ENCODE measurements at places on chromosomes 6 and 20.

- DNase-seq = no peak
Observed at GRCh38 chr6:42190554-42191183, 4.1 kb downstream of the GUCA1B start.

GRCh38 chr20:3202965-3203314 is 1.5 kb downstream of the DDRGK1 start:
- DNase-seq = no peak

DNA sequence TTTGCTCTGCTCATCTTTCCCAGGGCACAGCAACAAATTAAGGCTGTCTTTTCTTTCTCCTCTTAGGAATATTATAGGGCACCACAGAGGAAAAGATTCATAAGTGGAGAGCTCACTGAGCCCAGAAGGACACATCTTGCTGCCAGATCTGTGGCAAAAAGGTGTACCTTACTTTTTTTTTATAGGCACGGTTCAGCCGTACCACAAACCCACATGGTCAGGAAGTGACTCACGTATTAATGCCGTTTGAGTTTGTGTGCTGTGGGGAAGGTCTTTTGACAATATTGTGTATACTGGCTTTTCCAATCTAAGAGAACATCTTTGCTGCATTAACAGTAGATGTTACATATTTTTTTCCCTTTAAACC is 28.4 kb downstream of the PAQR8 start:
- DNase-seq = no peak

- DNase-seq = no peak
Observed at GRCh38 chr6:142671791-142672190, 273.2 kb downstream of the HIVEP2 start.

- DNase-seq = no peak
Observed at GRCh38 chr6:96547654-96548053, 15.3 kb upstream of the FHL5 start.

DNA sequence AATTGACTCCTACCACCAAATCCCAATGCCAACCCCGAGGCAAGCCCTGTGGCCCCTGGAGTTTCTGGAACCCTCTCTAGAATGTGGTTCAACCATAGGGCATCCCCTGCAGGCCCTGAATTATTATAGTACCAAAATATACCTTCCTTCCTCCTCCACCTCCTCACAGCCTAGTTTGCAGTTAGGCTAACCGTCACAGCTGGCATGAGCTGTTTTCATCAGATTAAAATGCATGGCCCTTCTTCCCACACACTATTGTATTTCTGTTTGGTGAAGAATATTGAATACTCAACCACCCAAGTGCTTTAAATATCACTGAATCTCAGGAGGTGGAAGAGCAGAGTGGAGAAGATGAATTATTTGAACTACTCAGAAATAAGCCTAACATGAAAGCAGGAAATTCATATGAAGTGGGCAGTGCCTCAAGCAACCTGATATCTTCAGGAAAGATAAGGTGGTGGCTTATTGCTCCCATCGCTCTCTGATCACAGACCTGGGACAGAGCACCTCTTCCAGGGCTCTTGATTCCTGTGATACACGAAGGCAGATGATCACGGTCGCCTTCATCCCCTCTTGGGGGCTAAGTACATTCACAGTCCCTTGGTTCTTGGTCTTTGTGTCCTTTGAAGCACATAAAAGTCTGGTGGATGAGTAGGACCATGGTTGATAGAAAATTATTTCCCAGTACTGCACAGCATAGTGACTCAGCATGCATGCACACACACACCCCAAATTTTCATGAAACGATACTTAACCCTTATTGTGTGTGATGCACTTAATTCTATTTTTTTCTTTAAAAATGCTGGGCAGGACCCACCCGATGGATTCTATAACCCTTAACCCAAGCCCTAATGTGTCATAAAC is 90.9 kb downstream of the PSMG4 start:
- DNase-seq = no peak

GRCh38 chr20:57080796-57081195 is 185.6 kb downstream of the BMP7 start:
- DNase-seq = no peak

DNA sequence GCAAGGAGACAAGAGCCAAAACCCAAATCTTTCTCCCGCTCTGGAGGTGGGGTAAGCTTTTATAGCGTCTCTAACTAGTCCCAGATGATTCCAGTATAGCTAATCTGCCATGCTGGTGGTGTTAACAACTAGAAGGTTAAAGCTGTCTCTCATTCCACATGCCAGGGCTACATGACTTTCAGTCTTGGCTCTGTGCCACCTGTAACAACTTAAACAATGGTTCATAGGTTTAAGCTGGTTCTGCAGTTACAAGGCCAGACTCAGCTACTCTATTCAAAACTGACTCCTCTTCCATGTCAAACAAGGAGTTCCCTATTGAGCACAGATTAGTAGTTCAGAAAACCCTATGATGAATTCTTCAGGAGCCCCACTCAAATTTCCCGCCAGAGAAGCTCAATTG is 128.9 kb downstream of the ELOVL4 start:
- DNase-seq = no peak

GRCh38 chr6:158143700-158144099 is 24.4 kb downstream of the SERAC1 start:
- DNase-seq = no peak

DNA sequence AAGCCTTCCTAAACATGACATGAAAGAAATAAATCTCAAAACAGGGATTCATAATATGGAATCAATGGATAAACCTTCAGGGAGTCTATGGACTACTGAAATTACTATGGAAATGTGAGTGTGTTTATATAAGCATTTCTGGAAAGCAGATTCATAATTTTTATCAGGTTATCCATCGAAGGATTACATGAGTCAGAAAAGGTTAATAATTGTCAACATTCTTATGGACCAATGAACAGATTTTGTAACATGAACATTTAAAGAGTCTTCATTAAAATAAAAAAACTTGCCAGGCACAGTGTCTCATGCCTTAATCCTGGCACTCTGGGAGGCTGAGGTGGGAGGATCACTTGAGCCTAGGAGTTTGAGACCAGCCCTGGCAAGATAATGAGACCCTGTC is 84.8 kb downstream of the AHI1 start:
- DNase-seq = no peak

GRCh38 chr6:106751501-106752252 is 122.3 kb downstream of the QRSL1 start:
- no peak for DNase-seq

- no peak for DNase-seq
Observed at GRCh38 chr6:82616386-82617028, 252.9 kb downstream of the TPBG start.

GRCh38 chr6:26268659-26269402 is 96.2 kb upstream of the BTN3A2 start:
- DNase-seq = peak; percentile 80

DNA sequence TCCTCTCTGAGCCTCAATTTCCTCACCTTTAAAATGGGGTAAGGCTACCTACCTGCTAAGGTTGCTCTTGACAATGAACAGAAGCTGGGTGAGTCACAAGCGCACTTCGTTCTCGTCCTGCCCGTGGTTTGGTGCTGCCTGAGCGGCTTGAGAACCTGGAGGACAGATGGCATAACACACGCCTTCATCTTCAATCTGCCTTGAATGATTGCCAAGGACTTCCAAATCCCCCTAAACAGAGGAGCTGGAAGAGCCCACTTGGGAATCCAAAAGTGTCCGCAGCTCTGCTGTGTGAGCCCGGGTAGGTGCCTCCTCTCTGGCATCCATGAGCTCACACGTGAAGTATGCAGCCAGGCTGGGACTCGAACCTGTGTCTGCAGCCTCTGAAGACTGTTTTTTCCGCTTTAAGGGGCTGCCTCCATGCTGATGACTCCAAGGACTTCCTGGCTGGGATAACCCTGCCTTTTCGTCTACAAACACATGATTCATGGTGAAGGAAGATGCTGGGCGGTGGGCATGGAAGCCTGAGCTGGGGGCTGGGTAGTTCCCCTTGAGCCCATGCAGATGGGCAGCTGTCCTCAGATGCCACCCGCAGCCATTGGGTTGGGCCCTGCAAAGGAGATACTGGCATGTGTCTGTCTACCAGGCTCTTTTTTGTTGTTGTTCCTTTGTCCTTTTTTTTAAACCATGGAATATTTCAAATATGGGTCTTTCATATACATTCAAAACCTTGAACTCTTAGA is 25.3 kb upstream of the CSNK2A1 start:
- DNase-seq = no peak
